ENCODE measurements at places on chromosomes 5 and 9.

DNA sequence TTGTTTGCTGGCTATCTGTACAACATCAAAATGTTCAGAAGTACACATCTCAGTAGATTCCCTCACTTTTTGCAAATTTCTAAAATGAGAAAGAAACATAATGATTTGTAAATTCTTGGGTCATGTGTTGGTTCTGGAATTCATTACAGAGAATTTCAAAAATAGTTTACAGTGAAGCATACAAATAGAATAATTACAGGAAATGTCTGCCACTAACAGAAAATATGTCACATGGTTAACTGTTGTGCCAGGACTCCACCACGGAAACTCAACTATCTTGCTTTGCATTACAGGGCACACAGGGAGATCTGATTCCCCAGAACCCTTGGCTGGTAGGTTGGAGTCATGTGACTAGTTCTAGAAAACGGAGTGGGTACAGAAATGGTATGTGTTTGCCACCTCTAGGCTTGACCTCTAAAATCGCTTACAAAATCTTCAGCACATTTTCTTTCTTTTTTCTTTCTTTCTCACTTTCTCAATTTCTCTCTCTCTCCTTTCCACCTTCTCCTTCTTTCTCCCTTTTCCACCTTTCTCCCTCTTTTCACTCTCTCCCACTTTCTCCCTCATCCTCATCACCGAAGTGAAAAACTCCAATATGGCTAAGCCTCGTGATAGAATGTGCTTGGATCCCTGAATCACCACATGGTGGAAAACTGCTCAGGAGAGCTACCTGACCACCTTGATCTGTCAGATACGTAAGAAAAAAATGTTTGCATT is 32.4 kb downstream of the RASEF start:
- no peak for DNase-seq

DNA sequence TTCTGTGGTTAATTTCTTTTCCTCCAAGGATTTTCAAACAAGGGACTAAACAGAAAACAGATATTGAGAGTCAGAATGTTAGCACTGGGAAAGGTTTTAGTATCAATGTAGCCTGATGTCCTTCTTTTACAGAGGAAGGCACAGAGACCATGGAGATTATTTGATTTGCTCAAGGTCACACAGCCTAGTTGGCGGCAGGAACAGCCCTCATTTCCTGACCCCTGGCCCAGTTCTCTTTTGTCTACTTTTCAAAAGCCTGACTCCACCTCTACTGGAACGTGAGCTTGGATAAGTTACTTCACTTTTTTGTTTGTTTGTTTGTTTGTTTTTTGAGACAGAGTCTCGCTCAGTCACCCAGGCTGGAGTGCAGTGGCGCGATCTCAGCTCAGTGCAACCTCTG is 6.6 kb upstream of the NRG2 start:
- DNase-seq = no peak

GRCh38 chr5:157955541-157956172 is 96.7 kb upstream of the CLINT1 start:
- no peak for DNase-seq

GRCh38 chr9:21413151-21413550 is 4.2 kb downstream of the IFNA8 start:
- no peak for DNase-seq

- no peak for DNase-seq
Observed at GRCh38 chr9:33813712-33814641, 3.0 kb upstream of the UBE2R2 start.

- no peak for DNase-seq
Observed at GRCh38 chr9:133127340-133127981, 6.4 kb upstream of the RALGDS start.

DNA sequence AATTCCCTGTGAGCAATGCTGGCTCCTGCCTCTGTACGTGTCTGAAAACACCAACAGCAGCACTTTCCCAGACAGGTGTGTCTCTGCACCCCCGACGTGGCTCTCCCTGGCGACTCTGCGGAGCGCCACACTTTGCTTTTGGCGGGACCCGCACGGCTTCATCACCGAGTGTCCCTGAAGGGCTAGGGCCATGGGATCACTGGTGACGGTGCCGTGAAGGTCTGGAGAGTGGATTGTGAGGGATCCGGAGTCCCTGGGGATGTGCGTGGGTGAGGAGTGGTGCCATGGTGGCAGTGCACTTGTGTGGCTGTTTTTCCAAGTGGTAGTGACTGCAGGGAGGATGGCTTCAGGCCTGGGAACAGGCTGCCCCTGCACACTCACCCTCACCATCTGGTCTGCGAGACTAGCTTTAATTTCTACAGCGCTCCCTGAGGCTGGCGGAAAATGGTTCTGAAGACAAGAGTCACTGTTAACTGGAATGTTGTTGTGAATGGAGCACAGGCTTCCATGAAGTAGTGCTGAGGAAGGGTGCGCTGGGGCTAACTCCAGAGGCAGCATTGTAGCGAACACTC is 3.2 kb downstream of the NKD2 start:
- no peak for DNase-seq

DNA sequence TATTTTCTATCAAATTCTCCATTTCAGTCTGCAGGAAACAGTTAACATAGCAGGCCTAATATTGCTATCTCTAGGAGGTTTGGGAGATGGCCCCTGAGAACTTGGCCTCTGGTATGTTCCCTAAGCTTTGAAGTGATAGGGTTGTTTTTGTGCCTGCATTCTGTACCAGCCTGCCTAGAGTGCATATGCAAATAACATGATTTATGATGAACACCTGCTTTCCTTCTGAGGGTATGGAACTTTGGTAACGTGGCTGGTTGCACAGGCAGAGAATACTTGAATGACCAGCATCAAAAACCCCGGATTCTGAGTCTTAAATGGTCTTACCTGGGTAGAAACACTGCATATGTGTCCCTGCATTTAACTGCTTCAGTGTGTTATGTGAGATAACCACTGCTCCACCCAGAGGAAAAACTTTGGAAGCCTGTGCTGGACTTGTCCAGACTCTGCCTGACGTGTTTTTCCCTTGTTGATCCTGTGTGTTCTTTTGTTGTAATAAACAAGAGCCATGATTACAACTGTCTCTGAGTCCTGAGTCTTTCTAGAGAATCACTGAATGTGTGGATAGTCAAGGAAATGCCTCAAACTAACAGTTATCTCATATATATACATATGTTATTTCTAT is 111.3 kb upstream of the ABCA1 start:
- no peak for DNase-seq

DNA sequence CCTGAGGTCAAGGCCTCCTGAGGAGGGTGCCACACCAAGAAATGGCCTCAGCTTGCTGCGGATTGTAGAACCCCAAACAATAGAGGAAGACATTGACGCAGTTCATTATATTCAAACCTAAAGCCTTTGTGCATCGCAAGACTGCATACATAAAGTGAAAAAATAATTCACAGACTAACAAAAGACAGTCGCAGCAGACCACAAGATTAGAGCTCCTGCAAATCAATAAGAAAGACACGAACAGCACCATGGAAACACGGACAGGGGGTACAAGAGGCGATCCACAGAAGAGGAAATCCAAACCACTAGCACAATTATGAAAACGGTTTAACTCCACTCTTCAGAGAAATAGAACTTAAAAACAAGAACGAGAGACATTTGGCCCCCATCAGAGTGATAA is 10.0 kb upstream of the TCOF1 start:
- no peak for DNase-seq

GRCh38 chr9:124770359-124771020 is 621 bp downstream of the NR6A1 start:
- DNase-seq = no peak

- no peak for DNase-seq
Observed at GRCh38 chr5:127184851-127185250, 105.7 kb upstream of the MEGF10 start.

GRCh38 chr5:151270599-151270998 is 17.6 kb downstream of the GM2A start:
- peak; percentile 43 for DNase-seq

DNA sequence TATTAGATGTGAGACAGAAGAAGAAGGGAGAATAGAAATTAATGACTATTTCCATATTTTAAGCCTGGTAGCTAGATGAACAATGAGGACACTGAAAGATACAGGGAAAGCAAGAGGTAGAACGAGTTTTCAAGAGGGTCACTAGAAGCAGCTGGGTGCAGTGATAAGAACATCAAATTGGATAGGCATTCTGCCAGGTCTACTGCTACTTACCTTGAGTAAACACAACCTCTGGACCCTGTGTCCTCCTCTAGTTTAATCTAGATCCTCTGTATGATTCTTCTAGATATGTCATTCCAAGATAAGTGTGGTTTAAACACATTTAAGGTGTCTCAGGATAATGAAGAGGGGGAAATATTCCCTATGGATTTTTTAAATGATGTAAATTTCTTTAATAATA is 31.2 kb downstream of the OTP start:
- no peak for DNase-seq

Measured in CD4-positive, alpha-beta T cell (primary cell).